ENCODE measurements at places on chromosomes 1 and 21.

DNA sequence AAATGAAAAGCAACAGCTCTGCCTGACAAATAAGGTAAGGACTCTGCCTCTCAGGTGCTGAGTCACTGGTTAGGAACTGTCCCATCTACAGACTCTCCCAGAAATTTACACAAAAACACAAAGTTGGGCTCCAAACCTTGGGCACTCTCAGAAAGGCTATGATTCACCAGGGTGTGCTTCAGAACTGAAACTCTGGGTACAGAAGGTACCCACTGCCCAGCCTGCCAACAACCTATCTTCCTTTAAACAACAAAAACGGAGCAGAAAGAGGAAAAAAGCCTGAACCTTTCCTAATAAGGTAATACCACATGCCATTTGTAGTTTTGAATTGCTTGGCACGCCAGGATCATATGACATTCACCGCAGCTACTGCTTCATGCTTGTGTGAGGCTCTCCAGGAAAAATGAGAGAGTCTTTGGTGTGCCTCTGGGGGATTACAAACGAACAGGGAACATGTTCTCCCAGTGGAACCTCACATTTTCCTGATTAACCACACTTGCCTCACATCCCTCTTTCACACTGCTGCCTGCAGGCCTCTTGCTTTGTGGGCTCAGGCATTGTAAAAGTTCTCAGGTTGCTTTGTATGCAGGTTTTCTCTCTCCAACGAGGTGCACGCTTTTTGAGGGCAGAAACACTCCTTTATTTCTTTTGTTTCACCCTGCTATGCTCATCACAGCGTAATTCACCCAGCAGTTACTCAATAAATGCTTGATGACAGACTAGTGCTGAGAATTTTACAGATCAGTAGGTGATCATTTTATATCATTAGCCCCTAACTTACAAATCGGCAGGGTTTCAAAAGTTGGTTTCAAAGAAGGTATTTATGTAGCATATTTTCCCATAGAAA, 65.1 kb downstream of the GADD45A start:
- DNase-seq = no peak

DNA sequence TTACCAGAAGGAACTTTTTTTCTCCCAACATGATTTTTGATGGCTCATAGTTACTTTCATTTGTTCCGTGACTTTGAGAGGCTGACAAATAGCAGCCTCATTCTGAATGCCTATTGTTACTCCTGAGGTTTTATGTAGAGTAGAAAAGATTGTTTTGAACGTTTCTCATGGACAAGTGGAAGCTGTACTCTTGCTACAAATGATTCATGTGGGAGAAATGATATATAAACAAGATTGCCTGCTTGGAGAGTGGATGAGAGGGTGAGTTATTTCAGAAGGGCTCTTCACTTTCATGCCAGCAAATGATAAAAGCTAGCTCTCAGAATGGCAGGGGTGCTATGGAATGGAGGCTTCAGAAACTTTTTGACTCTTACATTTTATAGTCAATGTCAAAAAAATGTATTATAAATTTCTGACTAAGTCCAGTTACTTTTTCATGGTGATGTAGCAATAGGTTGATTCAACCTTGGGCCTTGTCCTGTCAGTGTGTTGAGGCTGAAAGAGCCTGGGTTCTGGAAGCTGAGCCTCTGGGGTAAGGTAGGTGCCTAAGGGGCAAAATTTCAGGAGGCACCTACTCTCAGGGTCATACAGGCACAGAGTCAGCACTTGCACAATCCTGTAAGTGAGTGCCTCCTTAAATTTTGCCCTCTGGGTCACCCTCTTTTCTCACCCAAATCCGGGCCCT, 19.4 kb downstream of the JUN start:
- DNase-seq = no peak

- no peak for DNase-seq
Measured at GRCh38 chr1:231844986-231845502, 218.5 kb downstream of the DISC1 start.

- no peak for DNase-seq
Measured at GRCh38 chr1:78121710-78122109, 75.9 kb downstream of the GIPC2 start.
